Purkinje cell (primary cell): ENCODE measurements at places on chromosomes 5 and 9. TPM values are rescaled to one million over a fixed set of nuclear protein-coding genes. Genes with fewer than 3 reads are reported as not detected.

Gene MINAR2
- not detected in 2 replicates for polyA plus RNA-seq

Gene FRMD3
- 0.35 and 5.1 TPM in 2 replicates for polyA plus RNA-seq

Gene PCA3
- polyA plus RNA-seq, result 0.66 and 3.6 TPM in 2 replicates

Gene GLRA1
- 0.35 TPM in 1 of 2 replicates, not detected in the other for polyA plus RNA-seq

Gene ITK
- not detected in 2 replicates for polyA plus RNA-seq

Gene FGF1
- polyA plus RNA-seq, result 4.4 and 14.2 TPM in 2 replicates

Gene ZFP37
- 2.6 and 6.1 TPM in 2 replicates for polyA plus RNA-seq

Gene COL23A1
- 0.81 and 2.1 TPM in 2 replicates for polyA plus RNA-seq

Gene DMRT3
- not detected in 2 replicates for polyA plus RNA-seq

Gene NUDCD2
- 18.9 and 32.5 TPM in 2 replicates for polyA plus RNA-seq

Gene ARID3C
- not detected in 2 replicates for polyA plus RNA-seq

Gene CYSRT1
- polyA plus RNA-seq, result 0.26 TPM in 1 of 2 replicates, not detected in the other

Gene TPPP
- 2.4 and 5.6 TPM in 2 replicates for polyA plus RNA-seq

Gene FOXD4
- not detected in 2 replicates for polyA plus RNA-seq
